Muscle of leg (tissue), 16 donors: ENCODE measurements at places on chromosomes 6 and 20. TPM values are rescaled to one million over a fixed set of nuclear protein-coding genes. Genes with fewer than 3 reads are reported as not detected.
A peak's percentile ranks its signal among the peaks of the same experiment; 100 is the strongest.

DNA sequence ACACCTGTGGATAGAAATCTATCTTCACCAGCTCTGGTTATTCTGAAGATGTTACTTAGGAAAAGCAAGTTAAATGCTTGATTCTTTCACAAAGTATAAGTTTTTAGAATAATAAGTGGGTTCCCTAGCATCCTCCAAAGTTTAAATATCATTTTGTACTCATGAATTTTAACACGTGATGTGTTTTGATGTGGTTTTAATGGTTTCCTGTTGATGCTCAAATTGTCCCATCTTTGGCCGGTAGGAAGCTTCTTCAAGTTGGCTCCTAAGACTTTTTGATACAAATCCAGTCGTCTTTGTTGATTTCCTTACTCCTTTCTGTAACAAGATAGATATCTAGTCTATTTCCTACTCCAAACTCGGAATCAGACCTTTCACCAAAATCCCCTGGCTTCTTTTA lies 94.5 kb upstream of the STXBP5 start:
- DNase-seq, result no peak

DNA sequence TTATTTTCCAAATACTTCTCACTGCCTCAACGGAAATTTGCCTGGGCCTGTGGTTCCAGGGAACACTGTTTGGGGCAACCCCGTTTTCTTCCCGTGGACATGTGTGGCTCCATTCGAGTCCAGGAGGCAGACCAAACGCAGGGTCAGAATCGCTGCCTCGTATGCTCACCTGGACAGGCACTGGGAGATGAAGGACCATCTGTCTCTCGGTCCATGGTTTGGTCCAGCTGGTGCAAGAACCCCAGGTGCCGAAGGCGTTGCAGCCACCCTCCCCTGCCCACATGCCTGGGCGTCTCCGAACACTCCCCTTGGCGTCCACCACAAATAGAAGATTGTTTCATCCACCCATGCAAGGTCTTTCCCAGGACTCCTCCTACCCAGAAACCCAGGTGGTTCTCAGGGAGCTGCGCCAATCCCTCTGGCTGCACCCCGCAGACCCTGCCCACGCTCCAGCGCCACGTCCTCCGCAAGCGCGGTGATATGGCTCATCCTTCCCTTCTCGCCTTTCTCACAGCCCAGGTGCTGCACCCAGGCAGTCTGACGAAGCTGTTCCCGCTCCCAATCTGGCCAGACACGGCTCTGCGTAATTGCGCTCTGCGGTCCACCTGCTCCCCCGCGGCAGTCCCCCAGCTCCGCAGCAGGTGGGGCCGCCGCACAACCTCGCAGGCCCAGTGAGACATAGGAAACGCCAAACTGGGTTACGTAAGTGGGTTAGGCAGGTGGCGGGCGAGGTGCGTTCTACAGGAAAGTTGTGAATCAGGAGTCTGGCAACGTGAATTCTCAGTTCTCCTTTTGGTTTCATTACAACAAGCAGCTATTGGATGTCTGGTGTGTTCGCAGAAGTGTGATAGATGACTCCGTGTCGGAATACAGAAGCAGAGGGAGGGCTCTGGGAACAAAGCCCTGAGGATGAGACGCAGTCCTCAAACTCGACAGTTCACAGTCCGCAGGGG lies 146.2 kb upstream of the ECI2 start:
- DNase-seq, result peak; percentile 67

DNA sequence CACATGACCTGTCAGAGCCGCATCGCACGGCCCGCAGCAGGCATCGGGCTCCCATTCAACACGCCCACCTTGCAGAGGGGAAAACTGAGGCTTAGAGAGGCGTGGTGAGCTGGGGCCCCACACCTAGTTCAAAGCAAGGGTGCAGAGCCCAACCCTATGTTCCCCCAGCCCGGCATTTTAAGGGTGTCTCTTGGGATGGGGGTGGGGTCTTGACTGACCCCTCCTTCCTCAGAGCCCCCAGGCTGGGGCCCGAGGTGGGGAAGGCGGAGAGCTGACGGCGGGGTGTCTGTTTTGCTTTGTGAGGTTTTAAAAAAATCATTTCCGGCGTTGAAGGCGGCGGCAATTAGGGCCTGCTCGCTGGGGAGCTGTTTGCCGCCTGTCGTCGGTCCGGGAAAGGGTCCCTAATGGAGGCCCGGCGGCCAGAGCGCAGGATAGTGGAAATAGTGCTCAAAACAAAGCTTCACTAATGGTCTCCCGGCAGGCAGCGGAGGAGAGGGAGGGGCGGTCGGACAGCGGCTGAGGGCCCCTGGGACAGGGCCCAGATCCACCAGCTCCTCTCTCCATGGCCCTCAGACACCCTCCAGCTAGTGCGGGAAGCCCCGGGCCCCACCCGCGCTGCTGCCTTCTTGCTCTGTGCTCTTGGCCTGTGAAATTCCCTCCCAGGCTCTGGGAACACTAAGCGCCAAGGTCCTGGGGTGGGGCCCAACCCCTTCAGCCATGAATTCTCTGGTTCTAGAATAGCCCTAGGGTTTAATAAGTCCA lies 11.9 kb downstream of the VSTM2L start:
- DNase-seq, result peak; percentile 60

- no peak for DNase-seq
Measured at GRCh38 chr20:41045671-41046070, 17.0 kb downstream of the TOP1 start.

- no peak for DNase-seq
Measured at GRCh38 chr6:42498473-42499128, 46.9 kb upstream of the TRERF1 start.

DNA sequence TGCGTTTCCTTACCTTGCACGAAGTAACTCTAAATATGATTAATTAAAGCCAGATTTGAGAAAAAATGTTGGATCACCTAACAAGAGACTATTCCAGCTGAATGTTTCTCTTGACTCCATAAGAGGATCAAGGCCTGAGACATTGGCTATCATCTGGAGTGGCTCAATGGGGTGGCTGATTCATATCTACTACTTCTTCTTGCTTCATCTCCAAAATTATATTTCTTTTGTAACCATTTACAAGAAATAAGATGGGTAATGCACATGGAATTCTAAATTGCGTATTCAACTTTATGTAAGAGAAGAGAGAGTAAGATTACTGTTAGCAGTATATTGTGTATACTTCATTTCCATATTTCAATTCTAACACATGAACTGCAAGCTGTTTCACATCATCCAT lies 819.0 kb upstream of the EYS start:
- DNase-seq, result no peak

- DNase-seq, result peak; percentile 59
Measured at GRCh38 chr20:43767686-43768474, 41.1 kb upstream of the GTSF1L start.

- no peak for DNase-seq
Measured at GRCh38 chr6:3565291-3565690, 108.4 kb upstream of the SLC22A23 start.

DNA sequence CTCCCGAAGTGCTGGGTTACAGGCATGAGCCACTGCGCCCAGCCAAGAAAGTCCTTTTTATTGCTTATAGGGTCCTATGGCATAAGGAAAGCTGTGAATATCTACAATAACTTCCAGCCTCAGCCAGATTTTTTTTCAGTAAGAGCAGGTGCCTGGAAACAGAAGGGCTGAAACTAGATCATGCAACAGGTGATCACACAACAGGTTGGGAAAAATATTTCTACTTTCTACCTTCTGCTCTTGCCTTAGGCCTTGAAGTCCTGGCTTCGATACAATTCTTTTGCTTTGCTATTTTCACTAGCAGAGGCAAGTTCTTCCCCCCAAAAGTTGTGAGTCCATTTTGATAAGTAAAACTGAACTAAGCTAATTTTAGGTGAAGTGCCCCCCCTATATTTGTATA lies 9.7 kb upstream of the FBXO30 start:
- DNase-seq, result no peak

DNA sequence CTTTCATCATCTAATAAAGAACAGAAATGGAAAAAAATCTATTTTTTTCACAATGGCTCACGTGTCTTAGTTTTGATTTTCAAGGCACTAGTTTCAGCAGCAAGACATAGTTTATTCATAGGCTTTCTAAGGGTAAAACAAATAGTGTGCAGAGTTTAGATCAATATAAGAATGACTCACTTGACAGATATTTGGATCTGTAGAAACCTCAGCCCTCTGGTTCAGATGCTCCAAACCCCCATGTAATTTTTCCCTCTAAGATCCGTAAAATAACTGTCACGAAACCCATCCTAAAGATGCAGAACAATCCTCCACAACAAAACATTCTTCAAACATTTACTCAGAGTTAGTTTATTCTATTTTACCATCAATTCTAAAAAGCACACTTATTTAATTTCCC lies 43.4 kb downstream of the IYD start:
- no peak for DNase-seq

Gene ZBTB12
- total RNA-seq, result 2.7 TPM

Gene PM20D2
- total RNA-seq, result 26.5 TPM

Gene HFE
- 3.1 TPM for total RNA-seq

Gene CD83
- total RNA-seq, result 15.4 TPM
